ENCODE measurements at places on chromosomes 4 and X.

- no peak for DNase-seq
Observed at GRCh38 chr4:141636771-141637460, 533 bp downstream of the IL15 start.

- peak; percentile 39 for DNase-seq
Observed at GRCh38 chrX:140766024-140766611, 56.6 kb downstream of the LINC00632 start.

DNA sequence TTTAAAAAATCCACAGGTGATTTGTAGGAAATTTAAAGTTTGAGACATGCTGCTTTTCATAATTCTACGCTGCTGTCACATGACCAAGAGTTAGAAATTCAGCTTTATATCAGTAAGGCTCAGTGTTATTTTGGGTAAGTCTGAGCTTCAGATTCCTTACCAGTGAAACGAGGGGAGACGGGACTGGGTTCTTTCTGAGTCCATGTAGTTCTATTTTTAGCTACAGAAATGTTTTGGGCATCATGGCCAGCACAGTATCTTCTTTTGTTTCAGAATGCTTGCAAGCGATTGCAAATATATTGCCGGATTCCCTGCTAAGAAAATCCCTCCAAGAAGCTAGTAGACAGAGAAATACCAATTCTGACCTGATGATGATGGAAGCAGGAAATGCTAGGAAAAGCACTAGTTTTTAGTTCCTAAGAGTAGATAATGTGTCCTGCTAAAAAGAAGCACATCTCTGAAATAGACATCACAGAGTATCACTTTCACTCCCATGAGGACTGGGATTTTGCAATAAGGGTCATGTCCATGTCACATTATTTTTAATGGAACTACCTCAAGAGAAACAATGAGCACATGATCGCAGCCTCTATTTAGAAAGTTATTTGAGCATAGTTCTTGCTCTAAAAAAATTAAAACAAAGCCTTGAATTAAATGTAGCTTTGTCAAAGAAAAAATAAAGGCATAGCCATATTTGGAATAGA, 10.9 kb downstream of the ATP1B4 start:
- no peak for DNase-seq

DNA sequence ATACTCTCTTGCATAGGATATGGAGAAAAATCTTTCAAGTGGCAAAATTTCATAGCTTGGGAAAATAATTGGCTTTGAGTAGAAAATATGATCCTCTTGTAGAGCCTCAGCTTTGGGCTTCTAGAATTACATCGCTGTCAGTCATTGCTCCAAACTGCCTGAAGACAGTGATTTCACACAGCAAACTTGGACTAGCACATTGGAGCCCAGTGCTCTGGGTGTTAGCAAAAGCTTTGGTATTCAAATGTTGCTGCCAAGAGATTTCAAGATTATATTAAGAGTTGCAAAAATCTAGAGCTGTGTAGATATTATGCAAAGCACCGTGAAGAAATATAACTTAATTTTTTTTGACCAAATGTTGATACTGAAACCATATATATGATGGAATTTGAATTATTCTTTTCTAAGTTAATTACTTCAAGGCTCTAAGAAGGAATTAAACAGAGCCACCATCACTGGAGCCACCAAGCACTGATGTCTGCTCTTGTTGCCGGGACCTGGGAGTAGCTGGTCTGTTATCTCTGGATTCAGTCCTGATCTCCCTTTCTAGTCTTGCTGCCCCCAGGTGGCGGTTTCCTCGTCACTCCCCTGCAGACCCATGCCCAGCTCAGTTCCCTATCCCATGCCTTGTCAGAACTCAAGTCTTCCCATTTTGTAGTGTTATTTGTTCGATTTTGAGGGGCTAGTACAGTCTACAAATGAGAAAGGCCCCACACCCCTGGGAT, 260.7 kb upstream of the SFRP2 start:
- DNase-seq, result no peak

DNA sequence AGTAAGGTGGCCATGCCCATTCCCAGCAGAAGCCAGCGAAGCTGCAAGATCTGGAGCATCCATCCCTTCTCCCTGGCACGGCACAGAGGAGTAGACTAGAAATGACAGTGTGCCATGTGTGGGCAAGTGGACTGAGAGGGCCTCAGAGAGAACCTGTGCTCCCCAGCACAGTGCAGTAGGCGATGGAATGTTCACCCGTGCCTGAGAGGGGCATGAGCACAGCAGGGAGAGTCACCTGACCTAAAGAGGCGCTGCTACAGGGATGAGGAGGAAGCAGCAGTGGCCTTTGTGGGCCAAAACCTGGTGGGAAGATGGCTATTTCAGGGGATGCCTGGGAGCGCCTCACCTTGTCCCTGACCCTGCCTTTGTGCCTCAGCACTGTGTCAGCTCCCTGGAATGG, 8.0 kb upstream of the CDKN2AIP start:
- no peak for DNase-seq

GRCh38 chrX:9619581-9619980, 146.1 kb downstream of the GPR143 start:
- DNase-seq, result no peak

- no peak for DNase-seq
Observed at GRCh38 chrX:97522307-97522706, 638.6 kb downstream of the RPA4 start.

DNA sequence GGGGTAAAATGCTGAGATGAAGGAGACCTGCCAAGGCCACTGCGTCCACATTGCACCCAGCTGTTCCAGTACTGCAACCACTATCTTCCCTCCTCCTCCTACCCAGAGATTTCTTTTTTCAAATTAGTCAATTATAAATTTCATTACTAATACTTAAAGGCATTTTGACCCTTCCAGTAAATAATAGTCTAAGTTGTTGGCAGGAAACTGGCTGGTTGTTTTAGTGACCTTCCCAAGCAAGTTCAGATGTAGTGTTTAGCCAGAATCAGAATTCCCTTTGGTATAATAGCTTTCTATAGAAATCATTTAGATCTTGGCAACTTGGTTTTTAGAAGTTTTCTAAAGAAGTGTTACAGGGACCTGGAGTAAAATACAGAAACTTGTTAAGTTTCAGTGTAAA, 66.0 kb downstream of the AASDH start:
- DNase-seq, result no peak

DNA sequence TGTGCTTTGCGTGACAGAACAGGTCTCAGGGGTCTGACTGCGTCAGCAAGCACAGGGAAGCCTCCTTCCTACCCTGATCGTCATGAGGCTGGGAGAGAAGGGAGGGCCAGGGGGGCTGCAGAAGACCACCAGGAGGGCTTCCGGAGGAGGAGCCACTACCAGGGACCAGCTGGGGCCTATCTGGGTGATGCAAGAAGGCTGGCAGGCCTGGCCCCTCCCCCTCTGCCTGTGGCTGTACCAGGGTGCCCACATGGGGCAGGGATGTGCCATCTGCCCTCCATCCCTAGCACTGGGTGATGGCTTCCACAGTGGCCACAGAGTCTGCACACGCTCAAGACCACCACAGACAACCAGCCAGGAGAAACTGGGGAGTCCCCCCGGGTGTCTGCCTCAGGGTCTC, 116.4 kb upstream of the NKX1-1 start:
- no peak for DNase-seq

DNA sequence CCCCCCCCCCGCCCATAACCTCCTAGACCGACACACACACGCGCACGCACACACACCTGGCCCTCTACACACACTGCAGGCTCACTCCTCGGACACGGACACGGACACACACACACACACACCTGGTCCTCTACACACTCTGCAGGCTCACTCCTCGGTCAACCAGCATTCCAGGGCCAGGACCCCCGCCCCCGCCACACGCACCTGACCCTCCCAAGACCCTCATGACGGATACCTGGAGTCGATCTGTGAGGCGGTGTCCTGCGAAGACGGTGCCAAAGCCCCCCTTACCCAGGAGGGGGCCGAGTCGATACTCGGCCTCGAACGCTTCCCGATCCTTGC, 552 bp downstream of the PIM2 start:
- DNase-seq, result no peak

GRCh38 chr4:99205153-99205979, 13.7 kb downstream of the ADH6 start:
- DNase-seq, result no peak

DNA sequence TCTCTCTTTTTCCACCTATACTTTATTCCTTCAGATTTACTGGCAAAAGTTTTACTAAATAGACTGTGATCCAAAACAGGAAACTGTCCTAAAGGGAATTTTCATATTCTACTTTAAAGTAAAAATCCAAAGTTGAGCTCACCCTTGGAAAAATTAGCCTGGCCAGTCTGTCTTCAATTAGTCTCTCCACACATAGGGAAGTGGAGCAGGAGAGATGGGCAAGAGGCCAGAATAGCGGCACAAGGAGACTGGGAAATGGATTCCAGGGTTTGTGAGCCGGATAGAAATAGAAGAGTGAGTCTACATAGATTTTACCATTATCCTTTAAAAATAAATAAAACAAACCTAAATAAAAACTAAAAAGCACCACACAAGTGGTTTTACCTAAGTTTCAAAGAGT, 16.2 kb upstream of the FRMD7 start:
- no peak for DNase-seq

DNA sequence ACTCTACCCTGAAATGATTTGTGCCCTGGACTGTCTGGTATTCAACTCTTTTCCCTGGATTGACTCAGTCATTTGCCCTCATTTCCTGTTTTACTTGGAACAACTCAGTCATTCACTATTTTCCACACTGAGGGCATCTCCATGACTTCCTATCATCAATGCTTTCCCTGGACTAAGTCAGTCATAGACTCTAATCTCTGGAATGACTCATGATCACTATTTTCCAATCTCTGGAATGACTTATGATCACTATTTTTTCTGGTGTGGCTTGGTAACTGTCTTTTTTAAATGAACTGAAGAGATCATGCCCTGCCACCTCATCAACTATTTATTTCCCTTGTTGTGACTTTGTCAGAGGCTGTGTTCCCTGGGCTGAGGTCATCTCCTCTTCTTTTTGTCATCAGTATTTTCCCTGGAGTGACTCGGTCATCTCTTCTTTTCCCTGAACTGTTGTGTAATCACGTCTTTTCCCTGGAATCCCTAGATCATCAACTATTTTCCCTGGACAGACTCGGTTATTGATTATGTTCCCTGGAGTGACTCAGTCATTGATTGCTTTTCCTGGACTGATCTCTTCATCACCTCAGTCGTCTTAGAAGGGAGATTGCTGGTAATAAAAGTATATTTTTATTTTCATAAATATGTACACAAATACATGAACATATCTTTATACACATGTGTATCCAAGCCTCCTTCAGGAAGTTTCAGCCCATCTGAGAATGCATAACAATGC, 327.1 kb upstream of the VCX start:
- DNase-seq, result no peak

GRCh38 chrX:111955901-111956300, 79.9 kb downstream of the TRPC5OS start:
- DNase-seq, result no peak

GRCh38 chrX:10923466-10923865, 187.7 kb upstream of the HCCS start:
- DNase-seq, result no peak

DNA sequence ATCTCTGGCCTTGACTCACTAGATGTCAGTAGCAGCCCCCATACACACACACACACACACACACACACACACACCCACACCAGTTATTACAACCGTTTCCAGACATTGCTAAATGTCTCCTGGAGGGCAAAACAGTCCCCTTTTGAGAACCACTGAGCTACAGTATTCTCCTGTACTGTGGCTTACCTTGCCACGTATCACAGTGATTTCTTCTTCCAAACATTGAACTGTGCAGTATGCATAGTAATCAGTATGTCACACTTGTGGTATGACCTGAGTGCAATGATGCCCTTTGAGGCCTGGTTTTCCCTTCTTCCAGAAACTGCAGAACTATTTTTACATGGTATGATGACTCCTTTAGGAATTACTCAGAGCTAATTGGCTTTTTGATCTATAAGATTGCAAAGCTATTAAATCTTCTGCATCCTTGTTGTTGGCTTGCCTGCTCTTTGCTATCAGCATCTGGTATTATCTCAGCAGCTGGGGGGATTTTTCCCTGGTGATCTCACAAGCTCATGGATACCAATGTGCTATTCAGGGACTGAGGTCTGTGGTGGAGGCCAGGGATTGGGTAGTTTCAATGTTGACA, 3.6 kb upstream of the THOC2 start:
- DNase-seq, result no peak

All from NCI-H748 treated with DMSO at 0.1 percent for 48 hours (cell line).